ENCODE measurements at places on chromosomes 2 and 18. TPM values are rescaled to one million over a fixed set of nuclear protein-coding genes. Genes with fewer than 3 reads are reported as not detected.

Gene HNRNPLL
- total RNA-seq: 63.1 TPM

DNA sequence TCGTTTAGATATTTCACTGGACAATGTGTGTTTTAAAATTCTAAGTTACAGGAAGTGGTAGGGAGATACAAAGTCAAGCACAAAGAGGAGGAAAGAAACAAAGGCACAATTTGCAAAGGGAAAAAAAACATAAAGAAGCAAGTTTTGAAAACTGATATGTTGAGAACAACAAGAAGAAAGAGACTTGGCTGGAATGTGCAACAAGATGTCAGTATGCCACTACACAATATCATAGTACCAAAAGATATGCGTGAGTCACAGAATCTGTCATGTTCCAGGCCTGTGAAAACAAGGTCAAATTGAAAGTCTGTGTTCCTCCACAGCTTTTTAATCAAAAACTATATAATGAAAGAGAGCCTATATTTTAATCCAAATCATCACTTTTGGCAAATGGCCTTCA lies 12.0 kb downstream of the EXOC6B start:
- no peak overlapping the region for H3K27ac ChIP-seq
- H3K4me3 ChIP-seq: no peak overlapping the region
- no peaks in the 10 kb centered on the region for H3K27me3 ChIP-seq
- DNase-seq: no peak
- H3K36me3 ChIP-seq: peaks cover 2% of the 10 kb centered on the region

Gene RGPD4
- 0.10 TPM for total RNA-seq

Gene MRPL19
- 54.5 TPM for total RNA-seq

Gene STEAP3
- 0.94 TPM for total RNA-seq

GRCh38 chr2:109084341-109084740 lies 44.7 kb upstream of the SH3RF3 start:
- H3K27me3 ChIP-seq: no peaks in the 10 kb centered on the region
- H3K27ac ChIP-seq: no peak overlapping the region
- H3K36me3 ChIP-seq: no peaks in the 10 kb centered on the region
- H3K4me3 ChIP-seq: no peak overlapping the region
- no peak for DNase-seq

Gene SP100
- total RNA-seq: 43.2 TPM

- no peaks in the 10 kb centered on the region for H3K27me3 ChIP-seq
- no peak overlapping the region for H3K4me3 ChIP-seq
- no peaks in the 10 kb centered on the region for H3K36me3 ChIP-seq
- H3K4me1 ChIP-seq: peaks cover 16% of the 10 kb centered on the region
- DNase-seq: no peak
Measured at GRCh38 chr2:28352610-28353195, 40.0 kb upstream of the FOSL2 start.

- no peaks in the 10 kb centered on the region for H3K4me1 ChIP-seq
- no peaks in the 10 kb centered on the region for H3K27me3 ChIP-seq
- H3K36me3 ChIP-seq: no peaks in the 10 kb centered on the region
- DNase-seq: no peak
- H3K27ac ChIP-seq: no peak overlapping the region
Measured at GRCh38 chr18:6194640-6195039, 220.1 kb downstream of the L3MBTL4 start.

Gene CCDC150
- 7.8 TPM for total RNA-seq

Gene ATOH8
- total RNA-seq: 5.8 TPM

Gene WDR35
- total RNA-seq: 25.7 TPM

Gene MFSD6
- total RNA-seq: 15.0 TPM

Gene DSG4
- not detected for total RNA-seq

GRCh38 chr2:151919786-151920185 lies 91.6 kb upstream of the ARL5A start:
- H3K4me3 ChIP-seq: no peak overlapping the region
- no peaks in the 10 kb centered on the region for H3K27me3 ChIP-seq
- no peak overlapping the region for H3K27ac ChIP-seq
- no peaks in the 10 kb centered on the region for H3K4me1 ChIP-seq
- no peaks in the 10 kb centered on the region for H3K36me3 ChIP-seq
- DNase-seq: no peak

DNA sequence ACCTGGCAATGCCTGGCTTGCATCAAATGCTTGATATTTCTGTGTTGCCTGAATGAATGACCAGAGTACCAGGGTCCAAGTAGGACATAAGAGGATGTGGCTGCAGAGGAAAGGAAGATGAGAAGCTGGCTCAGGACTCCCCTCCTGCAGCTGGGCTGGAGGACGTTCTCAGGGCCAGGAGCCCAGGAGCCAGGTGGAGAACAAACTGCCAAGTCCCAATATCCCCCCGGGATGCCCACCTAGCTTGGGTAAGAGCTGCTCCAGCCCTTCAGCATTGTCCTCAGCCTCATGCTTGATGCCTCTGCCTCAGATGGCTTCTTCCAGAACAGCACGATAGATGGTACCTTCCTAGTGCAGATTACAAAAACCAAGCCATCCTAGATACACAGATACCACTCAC lies 8.6 kb upstream of the ATP6V1B1 start:
- no peak overlapping the region for H3K4me3 ChIP-seq

GRCh38 chr2:107374249-107374648 lies 452.4 kb upstream of the RGPD4 start:
- H3K27ac ChIP-seq: no peak overlapping the region
- H3K27me3 ChIP-seq: no peaks in the 10 kb centered on the region

Gene MEP1B
- 0.20 TPM for total RNA-seq

Gene SPATA3
- total RNA-seq: not detected

- H3K27me3 ChIP-seq: no peaks in the 10 kb centered on the region
- no peak overlapping the region for H3K4me3 ChIP-seq
- no peak overlapping the region for H3K27ac ChIP-seq
- H3K36me3 ChIP-seq: no peaks in the 10 kb centered on the region
- H3K4me1 ChIP-seq: no peaks in the 10 kb centered on the region
Measured at GRCh38 chr2:19478409-19478808, 120.0 kb upstream of the OSR1 start.

Gene MAP4K3
- total RNA-seq: 88.9 TPM

DNA sequence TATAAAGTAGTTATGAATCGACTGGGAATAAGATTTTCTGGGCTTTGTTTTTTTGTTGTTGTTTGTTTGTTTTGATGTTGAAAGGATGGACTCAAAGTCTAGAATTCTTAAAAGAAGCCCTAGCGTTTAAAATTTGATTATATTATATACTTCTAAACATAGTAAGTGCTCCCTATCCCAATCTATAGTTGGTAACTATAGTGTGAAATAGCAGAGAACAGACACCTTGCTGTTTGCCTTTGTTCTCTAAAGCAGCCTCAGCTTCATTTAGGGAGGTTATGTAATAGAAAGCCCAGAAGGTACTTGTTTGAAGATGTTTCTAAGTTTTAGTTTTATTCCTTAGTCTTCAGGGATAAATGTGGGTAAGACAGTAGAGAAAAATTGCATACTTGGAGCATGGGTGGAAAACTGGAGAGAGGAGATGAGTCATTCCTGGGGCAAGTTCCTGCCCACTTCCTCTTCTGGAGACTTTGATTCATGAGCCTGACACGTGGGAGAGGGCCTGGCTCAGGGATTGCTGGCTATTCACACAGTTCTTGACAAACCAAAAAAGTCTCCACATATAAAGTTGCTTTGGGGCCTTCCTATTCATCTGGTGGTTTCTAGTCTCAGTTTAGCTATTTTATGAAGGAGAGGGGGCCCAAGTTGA lies 131.9 kb downstream of the MYO1B start:
- no peaks in the 10 kb centered on the region for H3K36me3 ChIP-seq
- H3K4me3 ChIP-seq: no peak overlapping the region
- H3K27me3 ChIP-seq: no peaks in the 10 kb centered on the region
- H3K27ac ChIP-seq: no peak overlapping the region

DNA sequence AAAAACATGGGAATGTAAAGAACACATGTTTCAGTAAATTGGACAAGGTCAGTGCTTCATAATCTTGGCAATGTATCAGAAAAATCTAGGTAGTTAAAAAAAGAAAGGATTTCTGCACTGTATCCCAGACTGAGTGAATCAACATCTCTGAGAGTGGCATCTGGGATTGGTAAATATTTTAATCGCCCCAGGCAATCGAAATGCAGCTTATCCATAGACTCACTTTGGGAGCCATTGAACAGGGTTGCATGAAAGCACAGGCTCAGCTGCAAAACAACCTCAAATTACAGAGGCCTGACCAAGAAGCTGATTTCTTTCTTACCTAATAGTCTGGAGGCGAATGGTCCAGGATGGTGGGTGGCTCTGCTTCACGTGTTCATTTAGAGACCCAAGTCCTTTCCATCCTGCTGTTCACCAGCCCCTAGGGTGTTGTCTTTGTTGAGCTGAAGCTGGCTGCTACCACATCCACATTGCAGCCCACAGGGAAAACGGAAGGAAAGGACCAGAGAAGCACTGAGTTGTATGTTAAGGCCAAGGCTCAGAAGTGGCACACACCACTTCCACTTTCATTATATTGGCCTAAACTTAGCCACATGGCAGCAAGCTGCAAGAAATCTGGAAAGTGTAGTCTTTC lies 59.0 kb downstream of the MOGAT1 start:
- H3K4me1 ChIP-seq: peaks cover 10% of the 10 kb centered on the region
- no peaks in the 10 kb centered on the region for H3K27me3 ChIP-seq
- no peak overlapping the region for H3K27ac ChIP-seq

- no peaks in the 10 kb centered on the region for H3K4me1 ChIP-seq
- H3K27ac ChIP-seq: no peak overlapping the region
- no peak overlapping the region for H3K4me3 ChIP-seq
- H3K36me3 ChIP-seq: peaks cover 30% of the 10 kb centered on the region
- no peak for DNase-seq
Measured at GRCh38 chr2:202299712-202300111, 34.1 kb downstream of the NOP58 start.

Gene ALPP
- total RNA-seq: not detected

GRCh38 chr18:63298400-63299365 lies 20.9 kb downstream of the BCL2 start:
- no peak overlapping the region for H3K4me3 ChIP-seq
- no peak for DNase-seq
- peaks cover 3% of the 10 kb centered on the region for H3K36me3 ChIP-seq
- H3K27me3 ChIP-seq: no peaks in the 10 kb centered on the region

Gene ARHGAP28
- 27.8 TPM for total RNA-seq

Gene PRSS56
- 0.89 TPM for total RNA-seq

Gene AQP12A
- total RNA-seq: not detected

DNA sequence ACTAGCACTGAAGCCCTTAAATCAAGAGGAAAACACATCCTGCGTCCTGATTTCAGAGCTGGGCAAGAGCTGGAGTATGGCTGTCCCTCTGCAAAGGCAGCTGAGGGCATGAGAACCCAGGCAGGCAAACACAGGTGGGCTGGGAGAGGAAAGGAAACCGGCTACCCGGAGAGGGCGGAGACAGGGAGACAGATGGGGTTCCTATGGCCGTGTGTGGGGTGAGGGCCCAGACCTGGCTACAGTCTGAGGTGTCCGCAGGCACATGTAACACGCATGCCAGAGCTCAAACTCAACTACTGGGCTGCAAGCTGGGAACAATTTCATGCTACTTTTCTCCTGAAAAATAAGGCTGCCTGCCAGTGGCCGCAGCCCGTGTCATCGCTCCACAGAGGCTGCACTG lies 2.7 kb downstream of the COPS9 start:
- DNase-seq: no peak
- H3K4me1 ChIP-seq: peaks cover 25% of the 10 kb centered on the region
- no peak overlapping the region for H3K27ac ChIP-seq
- H3K27me3 ChIP-seq: no peaks in the 10 kb centered on the region

- no peak for DNase-seq
- no peaks in the 10 kb centered on the region for H3K27me3 ChIP-seq
- no peak overlapping the region for H3K4me3 ChIP-seq
- H3K36me3 ChIP-seq: no peaks in the 10 kb centered on the region
- no peak overlapping the region for H3K27ac ChIP-seq
Measured at GRCh38 chr2:151205571-151205970, 56.1 kb downstream of the RBM43 start.

- peaks cover 2% of the 10 kb centered on the region for H3K36me3 ChIP-seq
- DNase-seq: no peak
- no peak overlapping the region for H3K4me3 ChIP-seq
- no peaks in the 10 kb centered on the region for H3K4me1 ChIP-seq
- H3K27ac ChIP-seq: no peak overlapping the region
Measured at GRCh38 chr2:161165266-161165665, 5.0 kb downstream of the TANK start.

- H3K27ac ChIP-seq: no peak overlapping the region
- H3K36me3 ChIP-seq: no peaks in the 10 kb centered on the region
- H3K4me3 ChIP-seq: no peak overlapping the region
Measured at GRCh38 chr18:42477267-42477666, 522.2 kb downstream of the PIK3C3 start.

Gene SMAD2
- total RNA-seq: 79.2 TPM

Gene ACMSD
- total RNA-seq: not detected

Gene FIGN
- total RNA-seq: 6.6 TPM

Gene DNAH6
- total RNA-seq: 7.8 TPM

Gene ZEB2
- total RNA-seq: 155 TPM

Gene GPR35
- 2.1 TPM for total RNA-seq

DNA sequence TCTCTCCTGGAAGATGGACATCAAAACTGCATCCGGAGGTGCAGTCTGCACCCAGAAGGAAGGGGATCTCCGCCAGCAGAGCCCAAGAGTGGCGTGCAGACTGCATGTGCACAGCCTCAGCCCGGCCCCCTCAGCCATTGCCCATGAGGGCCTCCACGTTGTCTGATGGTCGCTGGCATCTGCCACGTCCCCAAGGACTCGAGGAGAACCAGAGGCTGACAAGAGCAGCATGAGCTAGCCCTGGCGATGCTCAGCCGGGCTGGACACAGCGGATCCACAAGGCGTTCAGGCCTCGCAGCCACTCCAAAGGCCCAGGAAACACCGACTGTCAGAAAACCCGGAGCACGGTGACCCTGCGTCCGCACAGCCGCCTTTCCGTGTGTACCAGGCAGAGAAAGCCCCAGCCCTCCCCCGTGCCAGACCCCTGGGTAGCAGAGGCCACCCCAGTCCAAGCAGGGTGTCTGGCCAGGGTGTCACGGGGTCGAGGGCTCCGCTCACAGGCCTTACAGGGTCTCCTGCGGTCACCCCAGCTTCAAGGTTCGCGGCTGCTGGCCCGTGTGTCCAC lies 48.3 kb downstream of the SLC66A2 start:
- no peaks in the 10 kb centered on the region for H3K27me3 ChIP-seq
- no peak overlapping the region for H3K4me3 ChIP-seq
- H3K27ac ChIP-seq: no peak overlapping the region
- H3K36me3 ChIP-seq: peaks cover 68% of the 10 kb centered on the region
- no peaks in the 10 kb centered on the region for H3K4me1 ChIP-seq
- no peak for DNase-seq

Gene CCDC138
- 29.3 TPM for total RNA-seq

Gene REG3G
- not detected for total RNA-seq

- peaks cover 15% of the 10 kb centered on the region for H3K27me3 ChIP-seq
- DNase-seq: no peak
- no peak overlapping the region for H3K4me3 ChIP-seq
- H3K4me1 ChIP-seq: no peaks in the 10 kb centered on the region
- no peak overlapping the region for H3K27ac ChIP-seq
- H3K36me3 ChIP-seq: no peaks in the 10 kb centered on the region
Measured at GRCh38 chr2:45178359-45178758, 169.1 kb upstream of the SIX2 start.

GRCh38 chr2:107027810-107028209 lies 141.8 kb upstream of the ST6GAL2 start:
- H3K4me3 ChIP-seq: no peak overlapping the region
- DNase-seq: no peak
- H3K27me3 ChIP-seq: no peaks in the 10 kb centered on the region
- H3K27ac ChIP-seq: no peak overlapping the region
- no peaks in the 10 kb centered on the region for H3K36me3 ChIP-seq

- H3K27me3 ChIP-seq: peaks cover 68% of the 10 kb centered on the region
- peaks cover 26% of the 10 kb centered on the region for H3K4me1 ChIP-seq
- H3K4me3 ChIP-seq: no peak overlapping the region
- no peaks in the 10 kb centered on the region for H3K36me3 ChIP-seq
Measured at GRCh38 chr2:45172142-45172541, 162.9 kb upstream of the SIX2 start.

- no peak overlapping the region for H3K4me3 ChIP-seq
- no peaks in the 10 kb centered on the region for H3K4me1 ChIP-seq
- no peak overlapping the region for H3K27ac ChIP-seq
- no peaks in the 10 kb centered on the region for H3K27me3 ChIP-seq
- no peak for DNase-seq
Measured at GRCh38 chr2:55862673-55863390, 60.8 kb downstream of the EFEMP1 start.

All from spinal cord (tissue), 10 donors.